ENCODE measurements at places on chromosomes 12 and 14. TPM values are rescaled to one million over a fixed set of nuclear protein-coding genes. Genes with fewer than 3 reads are reported as not detected.

Gene FOXA1
- not detected for total RNA-seq

Gene SERPINA4
- not detected for total RNA-seq

Gene STXBP6
- total RNA-seq = 0.49 TPM

DNA sequence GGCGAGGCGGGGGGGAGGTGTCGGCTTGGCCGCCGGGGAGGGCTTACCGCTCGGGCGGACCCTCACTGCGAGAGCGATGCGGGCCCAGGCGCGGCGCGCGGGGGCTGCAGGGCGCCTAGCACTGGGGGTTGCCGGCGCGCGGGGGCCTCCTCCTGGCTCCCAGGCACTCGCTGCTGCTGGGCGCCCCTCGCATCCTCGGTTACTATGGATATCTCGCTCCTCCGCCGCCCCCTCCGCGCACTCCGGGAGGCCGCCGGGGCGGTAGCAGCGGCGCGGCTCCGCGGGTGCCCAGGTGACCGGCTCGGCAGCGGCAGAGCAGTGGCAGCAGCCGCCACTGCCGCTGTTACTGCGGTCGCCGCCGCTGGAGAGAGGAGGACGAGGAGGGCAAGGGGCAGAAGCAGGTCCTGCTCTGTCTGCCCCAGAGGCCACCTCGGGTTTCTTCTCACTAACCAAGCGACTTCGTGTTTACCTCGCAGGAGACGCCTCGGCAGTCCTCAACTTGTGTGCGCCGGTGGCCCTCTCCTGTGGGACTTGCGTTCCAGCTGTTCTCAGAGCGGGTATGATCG, 250.1 kb downstream of the APAF1 start:
- H3K27ac ChIP-seq = peak overlapping the region; percentile 0
- H3K4me3 ChIP-seq = peak overlapping the region; percentile 83
- peak; percentile 69 for DNase-seq
- H3K27me3 ChIP-seq = peaks cover 18% of the 10 kb centered on the region
- H3K4me1 ChIP-seq = peaks cover 6% of the 10 kb centered on the region

- H3K27me3 ChIP-seq = peaks cover 4% of the 10 kb centered on the region
- H3K36me3 ChIP-seq = no peaks in the 10 kb centered on the region
- no peak overlapping the region for H3K27ac ChIP-seq
- peaks cover 13% of the 10 kb centered on the region for H3K4me1 ChIP-seq
Observed at GRCh38 chr14:95196268-95196667, 38.9 kb upstream of the DICER1 start.

Gene TAPBPL
- 0.96 TPM for total RNA-seq

Measured in glutamatergic neuron (in vitro differentiated cells).